CD4-positive, alpha-beta T cell (primary cell): ENCODE measurements at places on chromosomes 12 and 14. TPM values are rescaled to one million over a fixed set of nuclear protein-coding genes. Genes with fewer than 3 reads are reported as not detected.
A peak's percentile ranks its signal among the peaks of the same experiment; 100 is the strongest.

Gene PARP2
- 20.4 TPM for total RNA-seq

Gene CELA1
- total RNA-seq, result 0.85 TPM

Gene PLBD2
- total RNA-seq, result 12.2 TPM

Gene KRT2
- total RNA-seq, result 1.7 TPM

Gene GZMB
- total RNA-seq, result 2.9 TPM

Gene AKAP3
- 0.96 TPM for total RNA-seq

Gene PLEKHH1
- total RNA-seq, result 0.16 TPM

Gene IFNG
- 3.2 TPM for total RNA-seq

Gene KRT82
- total RNA-seq, result not detected

Gene EFS
- not detected for total RNA-seq

Gene TMEM63C
- total RNA-seq, result 0.89 TPM

Gene SMOC1
- total RNA-seq, result not detected

GRCh38 chr12:27279826-27280225 lies 35.7 kb downstream of the STK38L start:
- H3K4me1 ChIP-seq, result no peaks in the 10 kb centered on the region
- no peaks in the 10 kb centered on the region for H3K36me3 ChIP-seq
- H3K4me3 ChIP-seq, result no peak overlapping the region
- no peak overlapping the region for H3K27ac ChIP-seq

GRCh38 chr12:9237286-9237685 lies 29.1 kb upstream of the PZP start:
- H3K4me1 ChIP-seq, result peaks cover 3% of the 10 kb centered on the region
- H3K36me3 ChIP-seq, result no peaks in the 10 kb centered on the region
- no peaks in the 10 kb centered on the region for H3K27me3 ChIP-seq

DNA sequence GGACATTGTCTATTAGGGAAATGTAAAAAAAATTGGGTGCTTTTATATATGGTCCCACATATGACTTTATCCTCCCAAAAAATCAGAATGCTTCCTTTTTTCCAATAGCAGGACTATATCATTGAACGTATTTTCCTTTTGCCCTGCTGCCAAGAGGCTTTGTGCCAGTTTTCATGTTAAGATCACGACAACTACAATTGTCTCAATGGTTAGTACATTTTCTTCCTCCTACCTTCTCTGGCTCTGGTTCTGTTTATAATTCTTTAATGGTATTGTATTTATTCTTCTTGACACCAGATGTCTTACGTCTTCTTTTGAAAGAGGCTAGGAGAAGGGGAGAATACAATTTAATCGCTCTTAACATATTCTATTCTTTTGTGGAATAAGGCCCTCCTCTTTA lies 106.9 kb downstream of the ANO6 start:
- H3K27ac ChIP-seq, result no peak overlapping the region
- no peaks in the 10 kb centered on the region for H3K4me1 ChIP-seq
- H3K27me3 ChIP-seq, result no peaks in the 10 kb centered on the region
- H3K4me3 ChIP-seq, result no peak overlapping the region

- H3K27ac ChIP-seq, result no peak overlapping the region
- no peaks in the 10 kb centered on the region for H3K36me3 ChIP-seq
- no peak overlapping the region for H3K4me3 ChIP-seq
- DNase-seq, result no peak
- H3K27me3 ChIP-seq, result no peaks in the 10 kb centered on the region
- H3K4me1 ChIP-seq, result peaks cover 7% of the 10 kb centered on the region
Observed at GRCh38 chr12:92412856-92413255, 267.2 kb upstream of the BTG1 start.

- H3K4me3 ChIP-seq, result no peak overlapping the region
- no peaks in the 10 kb centered on the region for H3K36me3 ChIP-seq
- no peak for DNase-seq
- H3K27ac ChIP-seq, result peak overlapping the region; percentile 48
- H3K27me3 ChIP-seq, result no peaks in the 10 kb centered on the region
Observed at GRCh38 chr12:12528361-12529270, 34.0 kb downstream of the DUSP16 start.

DNA sequence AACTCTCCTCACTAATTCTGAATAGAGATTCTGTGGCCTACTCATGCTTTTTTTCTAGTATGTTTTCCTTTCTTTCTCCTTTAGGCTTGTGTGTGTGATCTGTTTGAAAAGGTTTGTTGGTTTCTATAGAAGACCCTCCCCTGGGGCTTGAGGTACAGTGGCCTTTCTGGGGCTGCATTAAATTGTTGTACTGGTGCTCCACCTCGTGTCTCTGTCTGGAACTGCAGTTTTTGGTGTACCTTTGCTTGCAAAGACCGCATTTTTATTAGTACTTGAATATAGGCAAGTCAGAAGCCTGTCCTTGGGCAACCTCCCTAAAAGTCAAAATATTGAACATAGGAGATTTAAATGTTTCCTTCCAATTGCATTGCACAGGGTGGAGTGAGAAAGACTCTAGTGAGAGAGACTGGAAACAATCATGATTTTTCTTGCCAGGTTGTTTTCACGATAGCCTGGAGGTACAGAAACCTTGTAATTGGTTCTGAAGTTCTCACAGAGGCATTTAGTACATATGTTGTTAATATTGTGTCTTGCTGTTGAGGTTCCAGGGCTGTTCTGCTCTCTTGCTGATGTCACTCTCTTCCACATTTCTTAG lies 39.0 kb downstream of the SLCO1B1 start:
- no peaks in the 10 kb centered on the region for H3K27me3 ChIP-seq
- DNase-seq, result peak; percentile 4
- no peaks in the 10 kb centered on the region for H3K36me3 ChIP-seq
- no peak overlapping the region for H3K4me3 ChIP-seq

GRCh38 chr12:97597031-97597751 lies 134.6 kb downstream of the RMST start:
- H3K27ac ChIP-seq, result no peak overlapping the region
- H3K4me1 ChIP-seq, result no peaks in the 10 kb centered on the region
- no peaks in the 10 kb centered on the region for H3K36me3 ChIP-seq
- no peaks in the 10 kb centered on the region for H3K27me3 ChIP-seq

GRCh38 chr14:54691525-54692283 lies 124.8 kb downstream of the SAMD4A start:
- no peak overlapping the region for H3K4me3 ChIP-seq
- H3K4me1 ChIP-seq, result no peaks in the 10 kb centered on the region
- no peaks in the 10 kb centered on the region for H3K27me3 ChIP-seq
- H3K27ac ChIP-seq, result no peak overlapping the region
- no peak for DNase-seq

GRCh38 chr12:19683178-19683927 lies 244.1 kb downstream of the AEBP2 start:
- no peak for DNase-seq
- no peaks in the 10 kb centered on the region for H3K27me3 ChIP-seq
- no peak overlapping the region for H3K27ac ChIP-seq
- no peak overlapping the region for H3K4me3 ChIP-seq

DNA sequence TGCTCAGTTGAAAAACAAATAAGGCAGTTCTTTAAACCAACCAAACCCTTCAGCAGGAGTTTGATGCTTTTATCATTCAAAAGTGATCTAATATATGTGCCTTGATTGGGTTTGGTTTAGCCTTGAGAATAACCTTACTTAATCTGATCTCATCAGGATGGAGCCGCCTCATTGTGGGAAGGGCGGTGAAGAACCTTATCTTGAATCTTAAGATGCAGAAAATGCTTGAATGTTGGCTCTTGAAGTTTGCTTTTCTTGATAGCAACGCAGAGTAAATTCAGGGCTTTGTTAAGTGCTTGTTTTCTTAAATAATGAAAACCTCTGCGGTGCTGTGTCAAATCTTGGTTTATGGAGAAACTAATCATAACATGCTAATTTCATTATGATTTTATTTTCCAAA lies 138.2 kb downstream of the MON2 start:
- H3K4me3 ChIP-seq, result peak overlapping the region; percentile 82
- H3K27me3 ChIP-seq, result no peaks in the 10 kb centered on the region
- H3K27ac ChIP-seq, result no peak overlapping the region
- H3K36me3 ChIP-seq, result no peaks in the 10 kb centered on the region

- no peak overlapping the region for H3K4me3 ChIP-seq
- no peak for DNase-seq
- H3K27ac ChIP-seq, result no peak overlapping the region
Observed at GRCh38 chr12:127664901-127665300, 602.1 kb upstream of the TMEM132C start.

DNA sequence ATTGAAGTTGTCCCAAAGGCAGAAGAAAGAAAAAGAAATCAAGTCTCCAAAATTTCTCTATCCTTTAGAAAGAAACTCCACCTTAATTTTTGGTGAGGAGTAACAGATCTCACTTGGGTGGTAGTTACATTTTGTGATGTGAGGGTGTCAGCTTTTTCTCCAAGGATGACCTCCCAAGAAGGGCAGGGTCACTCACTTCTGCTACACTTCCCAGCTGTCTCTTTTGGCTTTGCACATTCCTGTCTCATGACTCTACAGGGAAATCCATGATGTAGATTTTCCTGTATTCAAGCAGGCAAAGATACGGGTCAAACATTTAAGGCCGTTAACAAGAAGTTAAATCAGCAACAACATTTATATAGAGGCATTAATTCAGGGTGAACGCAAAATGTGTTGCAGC lies 1016.4 kb downstream of the NRXN3 start:
- DNase-seq, result no peak
- no peaks in the 10 kb centered on the region for H3K36me3 ChIP-seq
- H3K27ac ChIP-seq, result no peak overlapping the region

GRCh38 chr12:53220694-53221202 lies 11.3 kb downstream of the RARG start:
- H3K27me3 ChIP-seq, result no peaks in the 10 kb centered on the region
- H3K4me3 ChIP-seq, result peak overlapping the region; percentile 77
- peaks cover 4% of the 10 kb centered on the region for H3K36me3 ChIP-seq
- DNase-seq, result peak; percentile 94

GRCh38 chr12:120940006-120940405 lies 35.8 kb upstream of the SPPL3 start:
- no peaks in the 10 kb centered on the region for H3K36me3 ChIP-seq
- no peaks in the 10 kb centered on the region for H3K4me1 ChIP-seq
- no peak overlapping the region for H3K27ac ChIP-seq
- DNase-seq, result no peak
- no peaks in the 10 kb centered on the region for H3K27me3 ChIP-seq

DNA sequence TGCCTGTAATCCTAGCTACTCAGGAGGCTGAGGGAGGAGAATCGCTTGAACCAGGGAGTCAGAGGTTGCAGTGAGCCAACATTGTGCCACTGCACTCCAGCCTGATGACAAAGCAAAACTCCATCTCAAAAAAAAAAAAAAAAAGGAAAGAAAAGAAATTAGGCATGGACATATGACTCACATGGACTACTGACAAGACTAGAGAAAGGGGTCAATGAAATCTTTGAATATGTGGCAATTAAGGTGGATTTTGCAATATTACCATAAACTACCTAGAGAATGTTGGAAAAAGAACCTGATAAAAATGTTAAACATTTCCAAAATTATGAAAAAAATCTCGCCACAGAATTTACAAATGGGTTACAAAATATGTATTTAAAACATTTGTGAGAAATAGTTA lies 873.6 kb downstream of the C12orf50 start:
- no peaks in the 10 kb centered on the region for H3K4me1 ChIP-seq
- no peaks in the 10 kb centered on the region for H3K27me3 ChIP-seq
- no peak overlapping the region for H3K4me3 ChIP-seq
- H3K27ac ChIP-seq, result no peak overlapping the region
- H3K36me3 ChIP-seq, result no peaks in the 10 kb centered on the region

GRCh38 chr12:54270345-54270744 lies 9.6 kb downstream of the CBX5 start:
- H3K27ac ChIP-seq, result no peak overlapping the region
- no peaks in the 10 kb centered on the region for H3K27me3 ChIP-seq
- H3K36me3 ChIP-seq, result peaks cover 10% of the 10 kb centered on the region
- DNase-seq, result no peak
- no peak overlapping the region for H3K4me3 ChIP-seq
- H3K4me1 ChIP-seq, result peaks cover under 1% of the 10 kb centered on the region

GRCh38 chr12:131101703-131102492 lies 148.2 kb downstream of the ADGRD1 start:
- H3K36me3 ChIP-seq, result no peaks in the 10 kb centered on the region
- H3K27ac ChIP-seq, result no peak overlapping the region
- no peaks in the 10 kb centered on the region for H3K27me3 ChIP-seq
- DNase-seq, result no peak
- peaks cover 22% of the 10 kb centered on the region for H3K4me1 ChIP-seq
- H3K4me3 ChIP-seq, result no peak overlapping the region

DNA sequence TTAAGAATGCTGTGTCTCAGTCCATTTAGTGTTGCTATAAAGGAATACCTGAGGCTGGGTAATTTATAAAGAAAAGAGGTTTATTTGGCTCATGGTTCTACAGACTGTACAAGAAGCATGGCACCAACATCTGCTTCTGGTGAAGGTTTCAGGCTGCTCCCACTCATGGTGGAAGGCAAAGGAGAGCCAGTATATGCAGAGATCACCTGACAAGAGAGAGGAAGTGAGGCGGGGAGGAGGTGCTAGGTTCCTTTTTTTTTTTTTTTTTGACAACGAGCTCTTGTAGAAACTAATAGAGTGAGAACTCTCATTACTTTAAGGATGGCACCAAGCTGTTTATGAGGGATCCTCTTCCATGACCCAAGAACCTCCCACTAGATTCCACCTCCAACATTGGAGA lies 121.6 kb downstream of the NUBPL start:
- no peak overlapping the region for H3K27ac ChIP-seq
- no peaks in the 10 kb centered on the region for H3K27me3 ChIP-seq
- no peak overlapping the region for H3K4me3 ChIP-seq
- peaks cover 3% of the 10 kb centered on the region for H3K36me3 ChIP-seq
- DNase-seq, result no peak
- H3K4me1 ChIP-seq, result no peaks in the 10 kb centered on the region

DNA sequence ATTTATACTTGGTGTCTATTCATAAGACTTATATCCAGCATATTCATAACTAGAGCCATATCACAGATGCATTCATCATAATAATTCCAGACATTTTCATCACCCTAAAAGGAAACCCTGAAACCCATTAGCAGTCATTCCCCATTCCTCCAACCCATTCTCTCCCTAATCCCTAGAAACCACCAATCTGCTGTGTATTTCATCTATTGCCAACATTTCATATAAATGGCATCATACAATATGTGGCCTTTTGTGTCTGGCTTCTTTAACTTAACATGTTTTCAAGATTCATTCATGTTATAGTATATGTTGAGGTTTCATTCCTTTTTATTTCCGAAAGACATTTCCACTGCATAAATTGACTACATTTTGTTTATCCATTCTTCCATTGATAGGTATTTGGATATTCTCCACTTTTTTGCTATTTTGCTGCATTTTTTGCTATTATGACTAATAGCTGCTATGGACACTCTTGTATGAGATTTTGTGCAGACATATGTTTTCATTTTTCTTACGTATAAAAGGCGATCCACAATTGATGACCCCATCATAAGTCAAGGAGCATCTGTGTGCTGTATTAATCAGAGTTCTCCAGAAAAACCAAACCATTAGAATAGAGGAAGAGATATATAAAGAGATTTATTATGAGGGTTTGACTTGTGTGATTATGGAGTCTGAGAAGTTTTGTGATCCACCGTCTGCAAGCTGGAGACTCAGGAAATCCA lies 5.1 kb upstream of the OAS2 start:
- H3K4me1 ChIP-seq, result peaks cover 15% of the 10 kb centered on the region
- DNase-seq, result no peak
- no peak overlapping the region for H3K27ac ChIP-seq
- H3K27me3 ChIP-seq, result no peaks in the 10 kb centered on the region
